GM04504 (cell line): ENCODE measurements at places on chromosomes 16 and 17.

GRCh38 chr16:68355447-68356248 is 44.8 kb downstream of the PRMT7 start:
- DNase-seq = no peak

- peak; percentile 98 for DNase-seq
Observed at GRCh38 chr17:76370261-76370993, 14.0 kb upstream of the SPHK1 start.

- DNase-seq = no peak
Observed at GRCh38 chr16:12708266-12708665, 95.4 kb downstream of the CPPED1 start.

DNA sequence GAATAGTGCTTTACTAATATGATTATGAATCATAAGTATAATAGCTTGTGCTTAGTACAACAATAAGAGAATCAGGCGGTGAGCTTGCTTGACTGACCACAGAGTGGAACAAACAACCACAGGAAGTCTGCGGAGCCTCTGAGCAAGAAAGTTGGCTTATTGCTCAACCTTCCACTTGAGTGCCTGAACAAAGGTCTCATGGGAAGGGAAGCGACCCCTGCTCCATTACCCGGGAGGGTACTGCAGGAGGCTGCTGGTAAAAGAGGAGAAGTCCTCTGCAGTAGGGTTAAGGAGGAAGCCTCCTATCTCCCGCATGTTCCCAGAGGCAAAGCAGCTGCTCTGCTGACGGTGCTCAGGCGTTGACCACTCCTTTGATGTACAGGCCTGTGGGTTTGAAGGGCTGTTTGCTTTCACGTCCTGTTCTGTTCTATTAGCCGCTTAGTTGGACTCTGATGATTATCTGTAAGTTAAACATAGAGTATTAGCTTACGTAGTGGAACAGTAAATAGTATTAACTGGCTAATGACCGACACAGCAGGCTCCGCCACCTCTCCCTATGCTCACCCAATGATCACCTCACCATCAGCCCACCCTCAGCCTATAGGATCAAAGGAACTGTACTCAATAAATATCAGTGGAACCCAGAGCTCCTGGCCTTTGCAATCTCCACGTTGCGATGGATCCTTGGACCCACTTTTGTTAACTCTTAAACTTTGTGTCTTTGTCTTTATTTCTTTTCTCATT is 17.5 kb downstream of the ALOX15B start:
- DNase-seq = no peak

- DNase-seq = no peak
Observed at GRCh38 chr16:5466551-5466950, 369.0 kb upstream of the EEF2KMT start.

DNA sequence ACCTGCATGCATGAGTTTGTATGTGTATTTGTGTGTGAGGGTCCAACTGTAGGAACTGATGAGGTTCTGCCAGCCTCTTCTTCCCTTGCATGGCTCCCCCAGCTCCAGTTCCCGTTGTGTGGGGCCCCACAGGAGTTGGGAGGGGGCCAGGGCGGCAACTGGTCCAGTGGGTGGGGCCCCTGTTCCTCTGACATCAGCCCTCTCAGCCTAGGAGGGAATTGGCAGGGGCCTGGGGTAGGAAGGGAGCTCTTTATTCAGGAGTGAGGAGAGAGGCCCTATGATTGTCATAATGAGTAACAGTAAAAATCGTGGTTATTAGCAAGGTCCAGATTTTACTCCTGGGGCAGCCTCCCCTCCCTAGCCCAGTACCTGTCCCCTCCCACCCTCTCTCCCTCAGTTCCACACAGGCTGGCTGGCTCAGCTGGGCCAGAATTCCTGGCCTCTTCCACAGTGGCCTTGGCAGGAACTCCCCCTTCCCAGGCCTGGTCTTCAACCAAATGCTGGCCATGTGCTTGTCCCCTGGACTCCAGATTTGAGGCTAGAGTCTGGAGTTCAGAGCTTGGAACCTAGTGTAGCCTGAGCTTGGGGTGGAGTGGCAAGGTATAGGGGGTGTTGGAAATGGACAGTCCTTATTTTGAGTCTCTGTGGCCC is 18.9 kb downstream of the RARA start:
- DNase-seq = no peak

GRCh38 chr16:6297666-6298410 is 1034.8 kb upstream of the RBFOX1 start:
- DNase-seq = no peak

- DNase-seq = no peak
Observed at GRCh38 chr17:17410357-17410756, 66.4 kb upstream of the MED9 start.

DNA sequence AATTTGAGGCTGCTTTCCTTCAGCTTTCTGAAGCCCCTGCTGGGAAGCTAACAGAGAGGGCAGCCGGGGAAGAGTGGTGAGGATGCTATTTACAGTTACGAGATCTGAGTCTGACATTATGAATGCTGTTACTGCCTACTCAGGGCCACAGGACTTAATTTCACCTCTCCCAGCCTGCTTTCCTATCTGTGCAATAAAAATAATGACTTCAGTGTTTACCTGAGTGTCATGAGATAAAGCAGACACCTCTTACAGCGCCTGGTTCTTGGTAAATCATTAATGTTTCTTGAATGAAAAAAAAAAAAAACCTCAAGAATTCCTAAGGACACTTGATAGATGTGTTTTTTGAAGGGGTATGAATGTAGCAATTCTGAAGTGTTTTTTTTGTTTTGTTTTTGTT is 24.2 kb upstream of the CPHXL start:
- no peak for DNase-seq

GRCh38 chr17:52979921-52980320 is 821.4 kb upstream of the CA10 start:
- DNase-seq = no peak

- DNase-seq = no peak
Observed at GRCh38 chr17:66682283-66682682, 152.6 kb upstream of the CACNG5 start.

- no peak for DNase-seq
Observed at GRCh38 chr17:50534222-50534978, 1.9 kb downstream of the EPN3 start.

GRCh38 chr17:82490512-82491195 is 28.9 kb upstream of the FOXK2 start:
- no peak for DNase-seq

- no peak for DNase-seq
Observed at GRCh38 chr17:41424111-41424635, at the start of gene KRT37. Gene KRT37 (minus strand): TSS chr17:41424585. CDS start chr17:41424523, 62 bp downstream.

DNA sequence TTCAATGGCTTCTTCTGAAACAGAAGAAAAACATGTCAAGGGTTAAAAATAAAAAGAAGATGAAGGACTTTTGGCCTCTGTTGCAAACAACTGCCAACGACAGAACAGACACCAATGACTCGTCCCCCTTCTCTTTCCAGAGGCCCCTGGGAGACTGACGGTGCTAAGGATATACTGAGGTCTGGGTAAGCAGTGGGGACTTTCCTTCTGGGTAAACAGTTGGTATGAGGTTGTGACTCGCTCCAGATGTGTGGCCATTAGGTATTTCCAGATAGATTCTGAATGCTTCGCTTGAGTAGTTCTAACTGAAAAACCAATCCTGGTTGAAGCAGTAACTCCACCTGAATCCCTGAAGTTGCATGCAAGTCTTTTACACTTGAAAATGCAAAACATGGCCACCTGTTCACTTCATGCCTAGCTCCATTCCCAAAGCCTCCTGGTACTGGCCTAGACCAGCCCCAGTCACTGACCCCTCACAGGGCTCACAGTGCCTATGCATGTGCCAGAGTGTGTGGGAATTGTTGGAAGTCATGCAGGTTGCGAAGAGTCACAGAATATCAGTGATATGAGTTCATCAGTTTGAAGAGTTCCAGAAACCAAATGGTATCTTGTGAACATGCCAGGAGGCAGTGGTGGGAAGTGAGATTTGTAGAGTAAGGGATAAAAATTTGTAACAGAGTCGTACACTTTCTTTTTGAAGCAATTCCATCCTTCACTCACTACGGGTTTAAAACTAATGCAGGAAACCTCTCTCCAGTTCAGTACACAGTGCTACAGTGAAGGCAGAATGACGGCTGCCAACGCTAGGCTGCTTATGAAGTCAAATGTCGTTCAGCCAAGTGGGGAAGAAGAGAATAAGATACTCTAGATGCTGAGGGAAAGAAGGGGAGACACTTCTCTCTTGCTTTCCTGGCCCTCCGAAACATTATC is 217.8 kb downstream of the ZFHX3 start:
- no peak for DNase-seq

GRCh38 chr17:45388604-45389325 is 43.9 kb downstream of the ARHGAP27 start:
- DNase-seq = no peak

DNA sequence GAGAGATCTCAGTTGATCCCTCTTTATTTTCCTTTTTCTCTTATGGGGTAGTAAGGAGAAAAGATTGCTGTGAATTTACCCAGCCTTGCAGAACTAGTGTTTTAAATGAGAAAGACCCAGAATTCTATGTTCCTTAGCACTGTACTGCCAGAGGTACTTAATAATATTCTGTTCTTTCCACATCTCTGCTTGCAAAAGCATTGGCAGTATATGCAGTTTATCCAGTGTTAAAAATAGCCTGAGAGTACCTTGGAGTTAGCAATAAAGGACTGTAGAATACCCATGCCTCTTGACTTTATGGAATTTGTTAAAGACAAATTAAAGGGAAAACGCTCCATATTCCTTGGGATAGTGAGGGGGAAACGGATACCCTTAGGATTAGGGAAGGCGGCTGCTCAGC is 11.9 kb downstream of the SLC7A6 start:
- DNase-seq = no peak

DNA sequence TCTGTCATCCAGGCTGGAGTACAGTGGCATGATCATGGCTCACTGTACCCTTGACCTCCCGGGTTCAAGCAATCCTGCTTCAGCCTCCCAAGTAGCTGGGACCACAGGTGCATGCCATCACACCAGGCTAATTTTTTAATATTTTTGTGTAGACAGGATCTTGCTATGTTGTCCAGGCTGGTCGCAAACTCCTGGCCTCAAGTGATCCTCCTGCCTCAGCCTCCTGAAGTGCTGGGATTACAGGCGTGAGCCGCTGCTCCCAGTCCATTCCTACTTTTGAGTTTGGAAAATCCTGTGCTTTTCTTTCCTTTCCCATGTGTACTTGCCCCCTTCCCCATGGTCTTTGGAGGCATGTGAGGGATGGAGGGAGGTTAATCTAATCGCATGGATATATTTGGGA is 60.0 kb downstream of the MSI2 start:
- no peak for DNase-seq

DNA sequence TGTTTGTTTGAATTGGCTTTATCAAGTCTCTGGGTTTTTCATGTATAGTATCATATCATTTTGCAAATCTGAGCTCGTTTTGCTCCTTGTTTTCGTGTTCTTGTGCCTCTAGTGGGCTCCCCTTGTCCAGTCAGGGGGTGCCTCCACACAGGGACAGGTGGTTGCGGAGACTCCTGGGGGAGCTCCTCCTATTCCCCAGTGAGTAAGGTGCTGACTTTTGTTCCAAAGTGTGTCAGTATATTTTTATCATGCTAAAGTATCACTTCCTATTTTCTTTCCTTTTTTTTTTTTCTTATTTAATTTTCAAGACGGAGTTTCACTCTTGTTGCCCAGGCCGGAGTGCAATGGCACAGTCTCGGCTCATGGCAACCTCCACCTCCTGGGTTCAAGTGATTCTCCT is 30.3 kb upstream of the IL17C start:
- no peak for DNase-seq

GRCh38 chr17:77768248-77768852 is 190.2 kb upstream of the TNRC6C start:
- DNase-seq = no peak

- DNase-seq = no peak
Observed at GRCh38 chr17:48247603-48248002, 140.0 kb downstream of the SNX11 start.

DNA sequence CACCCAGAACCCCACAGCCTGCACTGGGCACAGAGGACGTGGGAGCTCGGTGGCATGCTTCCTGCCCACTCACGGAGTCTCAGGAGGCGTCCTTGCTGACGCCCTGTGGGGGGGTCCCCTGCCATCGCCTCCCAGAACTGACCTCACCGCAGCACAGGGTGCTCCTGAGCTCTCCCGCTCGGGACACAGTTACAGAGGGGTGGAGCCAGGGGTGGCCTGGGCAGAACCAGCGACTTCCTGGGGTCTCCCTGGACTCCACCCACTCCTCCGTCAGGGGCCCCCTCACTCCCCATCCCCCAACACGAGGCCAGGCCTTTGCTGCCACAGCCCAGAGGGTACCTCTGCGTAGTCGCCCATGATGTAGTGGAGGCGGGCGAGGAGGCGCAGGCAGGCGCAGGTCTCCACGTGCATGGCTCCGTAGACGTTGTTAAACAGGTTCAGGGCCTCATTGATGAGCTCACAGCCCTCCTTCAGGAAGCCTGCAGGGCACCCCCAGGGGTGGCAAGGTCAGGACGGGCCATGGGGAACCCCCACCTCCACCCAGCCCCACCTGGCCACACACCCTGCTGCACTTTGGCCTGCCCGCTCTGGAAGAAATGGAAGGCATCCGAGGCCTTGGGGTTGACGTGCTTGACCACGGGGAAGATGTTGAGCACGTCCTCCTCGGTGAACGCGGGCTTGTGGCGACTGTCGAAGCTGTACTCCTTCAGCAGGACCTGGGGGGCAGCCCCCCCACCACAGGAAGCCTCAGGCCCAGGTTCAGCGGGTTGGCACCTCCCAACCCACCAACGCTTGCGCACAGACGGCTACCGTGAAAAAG is 17.8 kb downstream of the CLUH start:
- DNase-seq = no peak

DNA sequence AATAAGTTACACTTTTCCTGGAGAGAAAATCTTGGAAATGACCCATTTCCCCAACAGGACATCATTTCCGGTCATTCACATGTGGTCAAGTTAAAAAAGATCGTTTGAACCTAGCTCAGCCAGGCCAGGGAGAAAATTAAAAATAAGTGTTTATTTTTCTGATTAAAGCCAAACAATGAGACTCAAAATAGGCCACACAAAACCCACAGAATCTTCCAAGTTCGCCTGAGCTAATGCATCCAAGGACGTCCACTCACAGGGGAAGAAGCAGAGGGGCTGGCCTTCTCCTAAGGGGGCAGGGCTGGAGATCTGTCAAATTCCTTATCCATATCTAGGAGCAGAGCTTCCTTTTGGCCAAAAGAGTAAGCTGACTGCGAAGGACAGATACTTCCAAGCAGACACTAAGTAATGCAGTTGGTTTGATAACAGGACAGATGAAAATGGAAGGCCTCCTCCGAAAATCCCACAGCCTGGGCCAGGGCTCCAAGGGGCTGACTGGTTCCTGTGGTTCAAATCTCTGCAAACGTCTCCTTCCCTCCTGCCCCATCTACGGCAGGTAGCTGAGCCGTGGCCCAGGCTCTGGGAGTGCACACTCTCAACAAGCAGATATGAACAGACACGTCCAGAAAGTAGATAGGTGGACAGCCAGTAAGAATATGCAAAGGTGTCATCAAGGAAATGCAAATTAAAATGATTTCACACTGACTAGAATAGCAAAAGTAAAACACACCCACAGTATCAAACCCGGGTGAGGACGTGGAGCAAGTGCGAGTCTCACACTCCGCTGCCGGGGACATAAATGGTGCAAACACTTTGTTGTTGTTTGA is 98.5 kb downstream of the MRM3 start:
- no peak for DNase-seq

GRCh38 chr17:62901544-62901943 is 64.5 kb upstream of the TANC2 start:
- DNase-seq = no peak
